ENCODE measurements at places on chromosomes 3 and 15. TPM values are rescaled to one million over a fixed set of nuclear protein-coding genes. Genes with fewer than 3 reads are reported as not detected.

The CCDC54 gene
- not detected for total RNA-seq

The XCR1 gene
- total RNA-seq, result not detected

The ANXA2 gene
- 752 TPM for total RNA-seq

The B2M gene
- 3,309 TPM for total RNA-seq

GRCh38 chr15:70324001-70324974 lies 226.6 kb upstream of the TLE3 start:
- no peak for DNase-seq

DNA sequence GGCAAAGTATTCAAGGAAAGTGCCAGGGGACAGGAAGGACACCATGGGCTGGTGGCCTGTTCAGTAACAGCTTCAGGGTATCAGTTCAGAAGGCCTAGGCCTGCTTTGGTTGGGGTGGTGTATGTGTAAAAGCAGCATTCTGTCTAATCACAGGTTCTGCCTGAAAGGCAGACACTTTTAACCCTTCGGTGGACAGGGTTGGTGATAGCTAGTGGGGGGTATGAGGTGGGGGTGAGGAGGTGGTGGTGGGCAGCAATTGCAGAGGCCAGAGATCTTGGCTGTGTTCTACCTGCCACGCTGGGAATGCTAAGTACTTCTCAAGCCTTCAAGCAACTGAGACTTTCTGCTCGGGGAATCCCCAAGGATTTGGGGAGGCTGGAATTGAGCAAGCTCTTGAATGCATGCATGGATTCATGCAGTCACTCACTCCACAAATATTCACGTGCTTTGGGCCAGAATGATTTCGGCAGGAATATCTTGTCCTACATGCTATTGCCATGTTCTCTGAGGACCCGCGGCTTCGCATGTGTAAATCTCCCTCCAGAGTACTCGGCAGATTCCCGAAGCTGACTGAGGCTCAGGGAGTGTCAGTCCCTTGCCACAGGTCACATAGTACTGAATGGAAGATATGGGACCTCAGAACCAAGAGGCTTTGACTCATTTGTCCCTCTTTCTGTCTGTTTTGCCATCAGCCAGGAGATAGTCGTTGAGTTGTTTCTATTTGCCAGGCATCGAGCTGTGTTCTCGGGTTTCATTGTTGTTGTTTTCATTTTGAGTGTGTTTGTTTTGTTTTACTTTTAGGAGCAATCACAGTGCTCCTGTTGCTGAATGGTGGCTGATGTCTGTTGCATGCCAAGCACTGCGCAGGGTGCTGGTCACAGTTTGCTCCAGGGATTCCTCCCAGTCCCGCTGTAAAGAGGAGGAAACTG lies 65.5 kb downstream of the SMAD3 start:
- no peak for DNase-seq
